ENCODE measurements at places on chromosomes 6 and 20. TPM values are rescaled to one million over a fixed set of nuclear protein-coding genes. Genes with fewer than 3 reads are reported as not detected.
A peak's percentile ranks its signal among the peaks of the same experiment; 100 is the strongest.

DNA sequence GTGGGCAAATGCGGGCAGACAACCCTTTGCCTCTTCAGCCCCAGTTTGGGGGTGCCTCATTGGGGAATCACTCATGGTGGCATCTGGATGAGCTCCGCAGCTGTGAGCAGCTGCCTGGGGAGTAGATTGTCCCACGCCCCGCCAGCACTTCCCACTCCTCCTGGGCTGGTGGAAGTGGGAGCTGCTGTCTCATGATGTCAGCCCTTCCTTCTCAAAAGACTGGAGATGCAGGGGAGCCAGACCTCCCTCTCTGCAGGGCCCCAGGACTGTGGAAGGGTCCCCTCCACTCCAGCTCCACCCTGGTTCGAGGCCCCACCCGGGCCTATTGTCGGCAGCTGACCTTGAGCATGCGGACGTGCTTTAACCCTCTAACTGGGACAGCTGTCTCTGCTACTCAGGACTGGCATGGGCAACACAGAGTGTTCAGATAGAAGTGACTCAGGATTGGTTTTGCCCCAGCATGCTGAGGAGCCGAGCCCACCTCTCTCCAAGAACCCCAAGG is 2.0 kb downstream of the UNC93A start:
- H3K4me3 ChIP-seq = no peak overlapping the region
- no peaks in the 10 kb centered on the region for H3K4me1 ChIP-seq
- H3K36me3 ChIP-seq = no peaks in the 10 kb centered on the region
- H3K27me3 ChIP-seq = no peaks in the 10 kb centered on the region

- H3K4me1 ChIP-seq = no peaks in the 10 kb centered on the region
- H3K27ac ChIP-seq = no peak overlapping the region
- no peak overlapping the region for H3K4me3 ChIP-seq
- H3K36me3 ChIP-seq = no peaks in the 10 kb centered on the region
- no peak for DNase-seq
- no peaks in the 10 kb centered on the region for H3K27me3 ChIP-seq
Observed at GRCh38 chr6:49888742-49889431, 22.6 kb upstream of the CRISP1 start.

GRCh38 chr6:45094831-45095230 is 233.3 kb upstream of the RUNX2 start:
- H3K4me3 ChIP-seq = no peak overlapping the region
- no peak overlapping the region for H3K27ac ChIP-seq
- DNase-seq = no peak
- no peaks in the 10 kb centered on the region for H3K36me3 ChIP-seq

DNA sequence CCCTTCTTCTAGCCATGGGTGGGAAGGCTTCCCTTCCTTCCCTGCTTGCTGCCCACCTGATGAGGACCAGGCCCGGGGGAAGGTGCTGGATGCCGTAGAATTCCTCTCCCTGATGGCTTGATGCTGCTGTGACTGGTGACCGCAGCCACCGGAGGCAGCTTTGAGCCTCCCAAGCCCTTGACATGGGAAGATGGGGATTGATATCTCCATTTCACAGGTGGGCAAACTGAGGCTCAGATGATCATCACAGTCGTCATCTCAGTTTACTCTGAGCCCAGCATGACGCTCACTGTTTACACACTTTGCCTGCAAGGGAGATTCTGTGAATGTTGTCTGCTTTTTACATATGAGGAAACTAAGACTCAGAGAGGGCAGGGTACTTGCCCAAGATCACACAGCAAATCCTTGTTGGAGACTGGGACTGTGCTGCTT is 43.9 kb downstream of the SRC start:
- no peaks in the 10 kb centered on the region for H3K27me3 ChIP-seq
- no peaks in the 10 kb centered on the region for H3K36me3 ChIP-seq
- no peak overlapping the region for H3K27ac ChIP-seq
- H3K4me3 ChIP-seq = no peak overlapping the region

DNA sequence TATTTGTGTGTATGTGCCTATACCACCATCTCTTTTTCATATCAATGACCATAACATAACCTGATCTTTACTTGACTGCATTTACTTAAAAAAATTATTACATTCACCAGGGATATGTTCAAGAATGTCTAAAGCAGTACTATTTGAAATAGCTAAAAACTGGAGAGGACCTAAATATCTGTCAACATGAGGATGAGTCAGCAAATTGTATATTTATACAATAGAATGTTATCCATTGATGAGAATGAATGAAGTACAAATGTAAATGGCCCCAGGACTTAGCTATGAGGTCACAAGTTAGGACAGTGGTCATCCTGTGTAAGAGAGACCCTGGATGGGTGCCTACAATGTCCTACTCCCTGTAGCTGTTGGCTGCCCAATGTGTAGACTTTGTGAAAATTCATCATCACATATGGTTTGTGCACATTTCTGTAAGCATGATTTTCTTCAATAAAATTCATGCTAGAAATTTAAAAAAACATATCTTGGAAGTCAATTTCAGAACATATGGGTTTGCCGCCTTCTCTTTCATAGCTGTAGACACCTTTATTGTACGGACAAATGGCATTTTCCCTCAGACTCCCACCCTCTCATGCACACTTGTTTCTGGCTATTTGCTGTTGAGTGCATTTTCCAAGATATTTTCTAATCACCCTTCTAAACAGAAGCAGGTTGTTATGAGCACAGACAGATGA is 202.4 kb downstream of the CDH26 start:
- DNase-seq = no peak
- H3K27ac ChIP-seq = no peak overlapping the region
- H3K4me3 ChIP-seq = no peak overlapping the region
- H3K27me3 ChIP-seq = no peaks in the 10 kb centered on the region

DNA sequence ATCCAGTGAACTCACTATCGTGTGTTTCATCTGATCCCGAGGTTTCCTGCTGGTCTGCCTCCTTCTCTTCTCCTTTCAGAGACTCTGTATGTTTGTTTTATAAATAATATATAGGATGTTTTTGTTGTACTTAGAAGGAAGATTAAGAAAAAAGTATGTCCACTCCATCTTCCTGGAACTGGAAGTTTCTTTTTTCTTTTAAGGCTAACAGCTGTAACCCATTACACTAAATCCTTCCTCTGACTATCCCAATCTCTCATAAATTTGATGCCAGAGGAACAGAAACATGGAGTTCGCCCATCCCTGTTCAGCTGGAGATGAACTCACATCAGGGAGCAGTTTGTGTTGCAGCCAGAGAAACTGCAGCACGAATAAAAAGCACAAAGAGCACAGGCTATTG is 20.7 kb downstream of the RIPK1 start:
- no peaks in the 10 kb centered on the region for H3K27me3 ChIP-seq
- H3K4me1 ChIP-seq = no peaks in the 10 kb centered on the region
- H3K36me3 ChIP-seq = no peaks in the 10 kb centered on the region
- no peak overlapping the region for H3K27ac ChIP-seq

- no peak for DNase-seq
- H3K27me3 ChIP-seq = no peaks in the 10 kb centered on the region
- H3K4me3 ChIP-seq = no peak overlapping the region
- H3K27ac ChIP-seq = no peak overlapping the region
- H3K4me1 ChIP-seq = no peaks in the 10 kb centered on the region
Observed at GRCh38 chr20:6104493-6105188, 18.2 kb downstream of the FERMT1 start.

GRCh38 chr20:9573335-9574151 is 59.2 kb downstream of the LAMP5 start:
- no peaks in the 10 kb centered on the region for H3K27me3 ChIP-seq
- DNase-seq = no peak
- no peaks in the 10 kb centered on the region for H3K4me1 ChIP-seq
- no peaks in the 10 kb centered on the region for H3K36me3 ChIP-seq

- no peak overlapping the region for H3K27ac ChIP-seq
- DNase-seq = no peak
- no peaks in the 10 kb centered on the region for H3K36me3 ChIP-seq
- peaks cover 30% of the 10 kb centered on the region for H3K4me1 ChIP-seq
Observed at GRCh38 chr20:32528905-32529670, 56.0 kb downstream of the NOL4L start.

GRCh38 chr6:5759571-5759970 is 247.2 kb downstream of the NRN1 start:
- peaks cover 15% of the 10 kb centered on the region for H3K4me1 ChIP-seq
- H3K27ac ChIP-seq = no peak overlapping the region
- no peak overlapping the region for H3K4me3 ChIP-seq
- no peaks in the 10 kb centered on the region for H3K36me3 ChIP-seq

DNA sequence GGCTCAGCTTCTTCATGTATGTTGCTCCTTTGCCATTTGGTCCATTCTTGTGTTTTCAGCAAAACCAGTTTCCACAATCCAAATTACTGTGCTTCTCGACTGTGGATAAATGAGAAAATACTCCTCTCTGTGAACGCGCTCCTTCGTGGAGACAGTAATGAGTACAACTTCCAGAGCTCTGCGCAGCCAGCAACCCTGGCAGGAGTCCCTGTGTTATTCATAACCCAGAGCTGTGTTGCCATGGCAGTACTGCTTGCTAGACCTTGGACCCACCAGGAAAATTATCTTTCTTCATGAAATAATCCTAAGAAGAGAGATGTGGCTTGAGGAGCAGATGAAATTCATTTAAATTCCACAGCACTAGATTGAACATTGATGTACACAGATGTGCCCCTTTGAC is 73.7 kb downstream of the SLC22A3 start:
- no peaks in the 10 kb centered on the region for H3K27me3 ChIP-seq
- peaks cover 9% of the 10 kb centered on the region for H3K4me1 ChIP-seq
- H3K36me3 ChIP-seq = no peaks in the 10 kb centered on the region
- DNase-seq = peak; percentile 67
- H3K4me3 ChIP-seq = no peak overlapping the region

DNA sequence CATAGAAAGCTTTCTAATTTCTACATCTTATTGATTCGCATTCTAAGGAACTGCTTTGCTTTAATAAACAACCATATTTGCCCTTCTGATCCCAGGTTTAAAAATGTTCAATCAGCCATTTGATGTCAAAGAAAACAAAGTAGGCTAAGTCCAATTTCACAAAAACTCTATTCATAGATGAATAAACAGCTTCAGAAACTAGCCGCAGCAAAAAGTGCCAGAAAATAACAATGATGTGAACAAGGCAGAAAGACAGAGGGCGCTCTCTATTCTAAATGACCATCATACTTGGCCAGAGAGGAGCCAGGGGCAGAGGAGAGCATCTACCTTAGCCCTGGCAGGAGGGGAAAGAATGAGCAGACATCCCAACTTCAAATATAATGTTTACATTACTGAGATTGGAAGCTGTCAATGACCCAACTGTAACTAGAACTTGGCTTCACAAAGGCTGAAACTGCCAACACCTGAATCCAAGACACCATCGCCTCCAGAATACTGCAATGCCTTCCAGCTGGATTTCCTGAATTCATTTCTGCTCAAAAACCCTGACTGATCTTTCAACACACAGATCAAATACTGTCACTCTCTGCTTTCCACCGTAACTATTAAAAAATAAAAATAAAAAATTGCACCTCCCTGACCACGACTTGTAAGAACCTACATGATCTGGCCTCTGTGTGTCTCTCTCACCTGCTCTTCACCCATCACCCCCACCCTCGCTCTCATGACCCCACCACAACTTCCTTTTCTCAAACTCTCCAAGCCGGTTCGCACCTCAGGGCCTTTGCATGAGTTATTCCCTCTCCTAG is 9.5 kb downstream of the CNKSR3 start:
- no peak overlapping the region for H3K27ac ChIP-seq
- no peaks in the 10 kb centered on the region for H3K4me1 ChIP-seq
- H3K36me3 ChIP-seq = no peaks in the 10 kb centered on the region
- H3K4me3 ChIP-seq = no peak overlapping the region
- no peak for DNase-seq
- H3K27me3 ChIP-seq = no peaks in the 10 kb centered on the region

GRCh38 chr6:111759331-111759835 is 113.9 kb downstream of the FYN start:
- H3K4me1 ChIP-seq = no peaks in the 10 kb centered on the region
- no peak overlapping the region for H3K4me3 ChIP-seq
- DNase-seq = no peak
- no peaks in the 10 kb centered on the region for H3K36me3 ChIP-seq
- no peaks in the 10 kb centered on the region for H3K27me3 ChIP-seq

DNA sequence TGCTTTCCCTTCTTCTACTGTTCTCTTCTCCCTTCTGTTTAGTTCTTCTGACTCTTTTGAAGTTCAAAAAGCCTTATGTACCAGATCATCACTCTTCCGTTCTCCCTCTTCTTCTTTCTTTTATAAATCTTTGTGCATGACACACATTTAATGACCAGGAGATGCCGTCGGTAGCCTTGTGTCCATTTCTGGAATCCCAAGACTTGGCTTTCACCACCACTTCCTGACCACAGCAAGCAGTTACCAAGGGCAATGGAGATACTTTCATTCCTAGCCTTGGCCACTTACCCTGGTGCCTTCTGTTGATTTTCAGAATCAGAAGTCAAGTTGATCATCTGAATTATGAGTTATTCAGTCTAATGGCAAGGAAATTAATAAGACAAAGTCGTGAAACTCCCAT is 268.5 kb upstream of the QKI start:
- H3K4me3 ChIP-seq = no peak overlapping the region
- H3K27me3 ChIP-seq = no peaks in the 10 kb centered on the region
- H3K36me3 ChIP-seq = no peaks in the 10 kb centered on the region
- DNase-seq = no peak
- H3K4me1 ChIP-seq = no peaks in the 10 kb centered on the region

DNA sequence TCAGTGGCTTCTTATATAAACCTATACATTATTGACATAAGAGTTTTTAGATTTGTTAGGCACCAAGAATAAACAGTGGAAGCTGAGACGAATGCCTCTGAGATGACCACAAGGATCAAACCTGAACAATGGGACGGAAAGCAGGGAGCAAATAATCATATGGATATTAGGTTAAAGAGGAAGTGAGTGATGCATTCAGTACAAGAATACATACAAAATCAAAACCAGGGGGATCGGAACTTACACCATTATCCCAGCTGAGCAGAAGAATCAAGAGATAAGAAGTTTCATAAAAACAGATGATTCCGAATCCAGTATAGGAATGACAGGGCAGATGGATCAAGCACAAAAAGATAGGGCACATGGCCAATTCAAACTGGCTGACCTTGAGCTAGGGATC is 21.9 kb upstream of the CNKSR3 start:
- DNase-seq = no peak
- H3K4me3 ChIP-seq = no peak overlapping the region
- no peaks in the 10 kb centered on the region for H3K27me3 ChIP-seq
- no peak overlapping the region for H3K27ac ChIP-seq
- no peaks in the 10 kb centered on the region for H3K36me3 ChIP-seq

GRCh38 chr6:6586671-6587526 is 1.6 kb upstream of the LY86 start:
- H3K36me3 ChIP-seq = no peaks in the 10 kb centered on the region
- H3K4me1 ChIP-seq = no peaks in the 10 kb centered on the region
- no peaks in the 10 kb centered on the region for H3K27me3 ChIP-seq
- no peak for DNase-seq
- no peak overlapping the region for H3K4me3 ChIP-seq

GRCh38 chr6:75818098-75818855 is 69.2 kb downstream of the MYO6 start:
- no peaks in the 10 kb centered on the region for H3K4me1 ChIP-seq
- H3K27ac ChIP-seq = no peak overlapping the region

The ADGRF1 gene
- total RNA-seq = 2.4 TPM

The TMEM200A gene
- total RNA-seq = 3.6 TPM

The DEFB124 gene
- total RNA-seq = not detected

The FAM229B gene
- total RNA-seq = 111 TPM

The KCNG1 gene
- 35.8 TPM for total RNA-seq

The ANKEF1 gene
- 32.4 TPM for total RNA-seq

All from testis (tissue), 5 donors.